Bone marrow (tissue), 2 donors: ENCODE measurements at places on chromosomes 5 and 9.

DNA sequence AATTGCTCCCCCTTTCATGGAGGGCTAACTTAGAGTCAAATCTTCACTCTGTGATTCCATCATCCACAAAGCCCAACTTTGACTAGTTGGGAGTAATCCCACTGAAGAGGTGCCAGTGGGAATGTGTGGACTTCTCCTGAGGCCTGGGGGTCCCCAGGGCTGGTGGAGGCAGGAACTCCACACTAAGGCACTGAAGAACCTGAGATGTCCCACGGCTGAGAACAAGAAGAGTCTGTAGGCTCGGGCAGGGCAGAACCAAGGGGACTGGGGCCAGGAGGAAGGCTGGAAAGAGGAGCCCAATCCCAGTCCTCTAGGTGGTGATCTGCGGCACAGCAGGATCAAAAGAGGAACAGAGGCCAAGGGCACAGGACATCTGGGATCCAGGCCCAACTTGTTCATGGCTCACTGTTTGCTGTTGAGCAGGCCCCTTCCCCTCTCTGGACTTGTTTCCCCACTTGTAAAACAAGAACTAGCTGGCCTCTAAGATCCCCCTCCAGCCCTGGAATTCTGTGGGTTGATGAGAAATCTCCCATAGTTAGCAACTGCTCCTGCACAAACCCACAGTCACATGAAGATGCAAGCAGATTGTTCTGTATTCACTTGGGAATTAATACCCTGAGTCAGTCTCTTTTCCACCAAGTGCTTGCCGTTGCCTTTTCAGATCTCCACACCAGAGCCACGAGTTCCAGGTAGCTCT, 32.7 kb upstream of the ALDH1B1 start:
- no peak for DNase-seq

GRCh38 chr9:23636199-23636598, 189.8 kb downstream of the ELAVL2 start:
- no peak for DNase-seq

DNA sequence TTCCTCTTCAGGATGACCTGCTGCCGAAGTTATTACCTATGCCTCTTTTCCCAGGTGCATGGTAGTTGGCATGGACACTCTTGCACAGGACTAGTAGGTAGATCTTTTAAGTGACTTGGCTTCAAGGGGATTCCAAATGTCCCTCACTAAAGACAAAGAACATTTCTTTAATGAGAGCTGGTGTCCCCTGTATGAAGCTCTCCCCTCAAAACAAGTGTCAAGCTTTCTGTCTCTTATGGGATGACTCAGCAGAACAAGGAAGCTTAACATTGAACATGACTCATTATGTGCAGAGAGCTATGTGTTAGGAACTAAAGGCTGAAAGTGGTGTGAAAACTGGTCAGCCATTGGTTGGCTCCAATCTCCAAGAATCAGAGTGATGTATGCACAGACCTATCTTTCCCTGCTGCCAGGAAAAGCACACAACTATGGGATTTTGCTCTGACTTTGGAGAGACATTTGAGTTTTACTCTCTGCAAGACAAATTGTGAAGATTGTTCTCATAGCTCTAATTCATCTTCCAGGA, 120.5 kb downstream of the PRDM6 start:
- DNase-seq, result no peak

DNA sequence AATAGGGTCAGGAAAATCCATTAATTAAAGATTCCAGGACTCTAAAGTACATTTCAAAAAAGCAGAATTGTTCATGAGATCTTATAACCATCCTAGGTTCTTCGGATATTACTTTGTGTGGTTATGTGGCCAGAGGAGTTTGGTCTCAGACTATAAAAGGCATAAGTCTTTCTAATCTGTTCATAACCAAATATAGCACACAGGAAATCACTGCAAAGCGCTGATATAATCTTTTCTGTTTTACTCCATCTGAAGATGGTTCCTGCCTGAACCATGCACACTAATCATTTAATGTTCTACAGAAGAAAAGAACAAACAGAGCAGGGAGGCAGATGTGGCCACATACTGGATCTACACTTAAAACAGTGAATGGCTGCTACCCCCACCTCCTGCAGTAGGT, 182.8 kb downstream of the SEMA5A start:
- DNase-seq, result no peak
